Kidney capillary endothelial cell (primary cell): ENCODE measurements at places on chromosomes 4 and X.

GRCh38 chrX:11996810-11997209 lies 141.5 kb upstream of the FRMPD4 start:
- no peak for DNase-seq

DNA sequence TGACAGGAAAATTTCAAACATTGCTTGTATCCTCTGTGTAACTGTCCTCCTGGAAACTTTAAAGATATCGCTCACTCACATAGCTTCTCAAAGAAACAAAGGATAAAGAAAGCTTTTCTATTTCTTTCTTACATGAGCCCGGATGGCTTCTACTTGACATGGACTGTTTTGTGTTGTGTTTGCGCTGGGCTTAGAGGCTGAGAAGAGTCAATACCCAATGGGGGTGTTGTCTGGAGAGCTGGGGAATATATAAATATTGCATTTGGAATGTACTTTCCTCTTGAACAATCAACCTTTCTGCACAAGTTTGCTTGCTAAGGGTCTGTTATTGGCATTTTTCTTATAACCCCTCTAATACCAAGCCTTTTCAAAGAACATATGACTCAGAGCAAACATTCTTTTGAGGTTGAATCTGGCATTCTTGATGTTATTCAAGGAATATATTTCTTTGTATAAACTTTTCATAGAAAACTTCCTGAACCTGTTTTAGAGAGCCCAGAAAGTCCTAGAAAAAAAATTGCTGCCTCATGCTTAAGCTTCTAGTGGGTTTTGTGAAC lies 331.9 kb downstream of the PACRGL start:
- DNase-seq, result no peak

- no peak for DNase-seq
These were observed 177.0 kb upstream of the TTC29 start for GRCh38 chr4:147122685-147123084.

DNA sequence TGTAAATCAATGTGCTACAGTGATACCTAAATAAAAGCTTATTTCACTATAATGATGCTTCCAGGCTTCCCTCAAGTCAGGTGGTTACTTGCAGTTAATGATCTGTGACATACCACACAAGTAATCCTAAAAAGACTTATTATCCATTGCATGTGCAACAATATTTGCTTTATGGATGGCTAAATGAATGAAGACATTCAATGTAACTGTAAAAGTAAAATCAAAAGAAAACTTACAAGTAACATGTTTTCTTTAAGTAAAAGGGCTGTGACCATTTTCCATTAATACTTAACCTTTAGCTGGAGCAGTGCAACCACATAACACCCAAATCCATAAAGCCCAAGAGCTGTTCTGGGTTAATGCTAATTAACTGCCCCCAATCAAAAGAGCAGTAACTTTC lies 42.6 kb downstream of the RAB28 start:
- no peak for DNase-seq

GRCh38 chr4:73450398-73451004 lies 14.5 kb downstream of the AFP start:
- DNase-seq, result no peak

GRCh38 chr4:2786152-2786671 lies 6.7 kb upstream of the SH3BP2 start:
- no peak for DNase-seq

GRCh38 chrX:100980608-100981497 lies 11.3 kb downstream of the ARL13A start:
- peak; percentile 9 for DNase-seq

DNA sequence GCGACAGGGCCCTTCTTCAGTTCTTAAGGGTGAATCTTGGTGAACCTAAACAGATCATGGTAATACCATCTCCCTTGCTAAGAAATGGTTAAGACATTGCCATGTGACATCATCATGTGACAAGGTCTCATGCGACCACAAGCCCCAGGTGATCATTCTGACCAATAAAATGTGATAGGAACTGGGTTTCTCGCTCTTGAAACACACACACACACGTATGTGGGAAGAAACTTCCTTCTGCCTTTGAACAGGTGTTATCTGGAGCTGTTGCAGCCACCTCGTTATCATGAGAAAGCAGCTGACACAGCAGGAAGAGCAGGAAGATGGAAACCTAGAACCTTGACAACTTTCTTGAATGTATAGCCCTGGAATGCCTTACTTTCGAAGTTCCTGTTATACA lies 10.2 kb downstream of the SOD3 start:
- no peak for DNase-seq

- no peak for DNase-seq
These were observed 14.7 kb downstream of the CHST7 start for GRCh38 chrX:46588263-46588662.

- no peak for DNase-seq
These were observed 1.1 kb downstream of the LIN54 start for GRCh38 chr4:83009529-83009928.

DNA sequence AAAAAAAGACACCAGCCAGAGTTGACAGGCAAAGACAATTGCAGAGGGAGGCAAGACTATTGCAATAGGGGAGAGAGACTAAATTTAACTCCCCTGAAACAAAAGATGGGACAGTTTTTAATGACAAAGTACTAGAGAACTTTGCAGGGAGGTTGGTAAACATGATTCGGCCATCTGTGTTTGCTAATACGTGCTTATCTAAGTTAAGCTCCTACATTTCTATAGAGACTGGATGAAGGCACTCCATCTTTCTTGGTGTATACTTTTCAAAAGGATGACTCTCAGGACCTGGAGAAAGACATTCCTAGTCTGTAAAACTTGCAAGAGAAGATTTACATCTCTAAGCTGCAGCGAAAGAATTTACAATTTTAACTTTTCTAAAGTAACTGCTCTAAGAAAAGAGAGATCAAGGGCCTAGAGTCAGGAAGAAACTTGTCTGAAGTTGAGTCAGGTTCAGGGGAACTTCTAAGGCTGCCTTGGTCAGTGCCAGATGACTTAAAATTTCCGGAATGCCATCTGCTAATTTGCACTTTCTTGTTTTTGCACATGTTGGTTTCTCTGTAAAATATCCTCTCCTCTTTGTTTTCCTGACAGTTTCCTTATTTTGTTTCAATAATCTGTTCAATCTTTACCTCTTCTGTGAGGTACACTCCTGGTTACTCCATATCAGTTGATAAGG lies 10.6 kb downstream of the ADAM29 start:
- no peak for DNase-seq

DNA sequence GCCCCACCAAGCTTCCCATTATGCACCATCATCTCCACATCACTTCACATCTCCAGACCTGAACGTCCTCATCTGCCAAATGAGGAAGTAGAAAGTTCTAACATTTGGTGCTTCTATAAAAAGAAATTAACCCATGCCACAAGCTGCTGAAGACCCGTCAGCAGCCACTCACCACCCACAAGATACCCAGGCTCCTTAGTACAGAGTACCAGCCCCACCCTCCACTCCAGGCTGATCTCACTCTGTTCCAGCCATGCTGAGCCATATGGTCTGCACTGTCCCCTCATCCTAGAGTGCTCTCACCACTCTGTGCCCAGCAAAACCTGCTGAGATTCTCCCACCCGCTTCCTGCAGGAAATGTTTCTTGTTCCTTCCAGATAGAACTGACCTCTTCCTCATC lies 240.8 kb upstream of the PPARGC1A start:
- no peak for DNase-seq

GRCh38 chr4:141609243-141609642 lies 27.1 kb upstream of the IL15 start:
- no peak for DNase-seq

- DNase-seq, result no peak
These were observed 6.8 kb downstream of the MAEA start for GRCh38 chr4:1296324-1297022.
